ENCODE measurements at places on chromosomes 11 and 22.

DNA sequence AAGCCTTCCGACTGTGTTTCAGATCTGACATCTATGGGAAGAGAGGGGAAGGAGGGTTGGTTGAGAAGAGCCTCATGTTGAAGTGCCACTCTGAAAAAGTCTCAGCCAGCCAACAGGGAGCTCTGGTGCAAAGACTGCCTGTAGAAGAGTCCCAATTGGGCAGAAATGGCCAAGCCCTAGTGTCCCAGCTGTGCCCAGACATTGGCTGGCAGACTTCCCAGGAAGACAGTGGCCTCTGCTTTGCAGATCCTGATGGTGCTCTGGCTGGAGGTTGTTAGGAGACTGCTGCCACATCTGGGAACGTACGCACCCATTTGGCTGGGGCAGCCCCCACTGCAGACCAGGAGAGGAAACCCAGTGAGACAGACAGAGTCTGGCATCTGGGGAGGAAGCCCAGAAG lies 3.2 kb upstream of the PLA2G3 start:
- DNase-seq, result no peak

DNA sequence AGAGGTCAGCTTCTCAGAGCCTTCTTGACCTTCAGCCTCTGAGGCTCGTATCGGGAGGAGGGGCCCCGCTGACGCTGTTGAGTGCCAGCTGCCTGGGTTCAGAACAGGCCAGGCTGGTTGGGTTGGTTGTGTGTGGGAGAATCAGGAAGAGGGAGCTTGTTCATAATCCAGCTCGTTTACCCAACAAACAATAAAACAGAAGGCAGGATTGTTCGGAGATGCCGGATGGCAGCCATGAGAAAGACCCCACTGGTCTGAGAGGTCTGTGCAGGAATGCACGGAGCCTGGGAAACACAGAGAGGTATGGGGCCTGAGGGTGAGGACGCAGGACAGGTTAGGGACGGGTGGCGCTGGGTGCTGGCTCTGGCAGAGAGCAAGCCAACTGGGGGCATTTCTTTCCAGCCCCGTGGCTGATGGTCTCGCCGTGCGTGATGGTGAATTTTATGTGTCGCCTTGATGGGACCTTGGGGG lies 31.6 kb upstream of the SHANK2 start:
- no peak for DNase-seq

- no peak for DNase-seq
These were observed 157.6 kb downstream of the PGR start for GRCh38 chr11:100972046-100972445.

DNA sequence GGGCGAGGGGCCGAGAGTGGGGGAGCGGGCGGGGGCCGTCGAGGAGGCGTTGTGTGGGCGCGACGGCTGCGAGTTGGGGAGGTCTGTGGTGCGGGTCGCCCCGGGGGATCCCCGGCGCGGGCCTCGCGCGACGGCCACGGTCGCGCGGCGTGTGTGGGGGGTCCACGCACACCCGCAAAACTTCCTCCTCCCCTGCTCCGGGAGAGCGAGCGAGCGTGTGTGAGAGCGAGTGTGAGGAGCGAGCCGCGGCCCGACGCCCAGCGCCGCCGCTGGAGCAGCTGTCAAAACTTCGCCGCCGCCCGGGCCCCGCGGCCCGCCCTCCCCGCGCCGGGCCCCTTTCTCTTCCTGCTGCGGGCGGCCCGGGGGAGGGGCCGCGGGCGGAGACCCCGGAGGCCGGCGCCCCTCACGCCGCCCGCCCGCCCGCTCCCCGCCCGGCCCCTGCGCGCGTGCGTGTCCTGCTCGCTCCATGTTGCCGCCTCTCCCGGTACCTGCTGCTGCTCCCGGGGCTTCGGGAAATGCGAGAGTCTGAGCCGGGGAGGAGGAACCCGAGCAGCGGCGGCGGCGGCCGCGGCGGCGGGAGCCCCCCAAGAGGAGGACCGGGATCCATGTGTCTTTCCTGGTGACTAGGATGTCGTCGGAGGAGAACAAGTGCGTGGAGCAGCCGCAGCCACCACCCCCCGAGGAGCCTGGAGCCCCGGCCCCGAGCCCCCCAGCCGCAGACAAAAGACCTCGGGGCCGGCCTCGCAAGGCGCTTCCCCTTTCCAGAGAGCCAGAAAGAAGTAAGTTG lies 9.0 kb upstream of the CCT8L2 start:
- DNase-seq, result no peak

DNA sequence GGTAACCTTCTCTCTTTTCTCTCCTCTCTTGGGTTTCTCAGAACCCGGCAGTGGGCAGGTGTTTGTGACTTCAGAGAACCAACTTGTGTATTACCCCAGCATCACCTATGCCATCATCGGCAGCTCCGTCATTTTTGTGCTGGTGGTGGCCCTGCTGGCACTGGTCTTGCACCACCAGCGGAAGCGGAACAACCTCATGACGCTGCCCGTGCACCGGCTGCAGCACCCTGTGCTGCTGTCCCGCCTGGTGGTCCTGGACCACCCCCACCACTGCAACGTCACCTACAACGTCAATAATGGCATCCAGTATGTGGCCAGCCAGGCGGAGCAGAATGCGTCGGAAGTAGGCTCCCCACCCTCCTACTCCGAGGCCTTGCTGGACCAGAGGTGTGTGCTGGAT lies 62.2 kb downstream of the COMMD9 start:
- no peak for DNase-seq

DNA sequence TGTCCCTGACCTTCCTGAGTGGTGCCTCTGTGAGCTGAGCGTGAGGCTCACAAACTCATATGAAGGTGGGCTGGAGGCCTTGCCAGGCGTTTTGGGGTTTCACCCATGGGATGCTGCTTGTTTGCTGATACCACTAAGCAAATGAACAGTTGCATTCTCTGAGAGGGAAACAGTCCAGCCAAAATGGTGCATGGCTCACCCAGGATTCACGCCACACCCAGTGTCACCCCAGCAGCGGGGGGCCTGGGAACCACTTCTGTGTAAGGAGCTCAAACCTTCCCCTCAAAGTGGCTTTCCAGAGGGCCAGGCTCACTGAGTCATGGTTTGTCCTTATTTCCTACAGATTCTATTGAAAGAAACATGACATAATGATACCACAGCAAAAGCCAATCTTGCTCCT lies 928.1 kb downstream of the TBC1D22A start:
- no peak for DNase-seq

GRCh38 chr11:69180226-69180625 lies 24.5 kb downstream of the SMIM38 start:
- DNase-seq, result no peak

GRCh38 chr11:94639901-94640721 lies 72.9 kb downstream of the PIWIL4 start:
- no peak for DNase-seq

GRCh38 chr11:2724653-2725367 lies 25.0 kb upstream of the KCNQ1OT1 start:
- DNase-seq, result no peak
